ENCODE measurements at places on chromosomes 1 and 21. TPM values are rescaled to one million over a fixed set of nuclear protein-coding genes. Genes with fewer than 3 reads are reported as not detected.

DNA sequence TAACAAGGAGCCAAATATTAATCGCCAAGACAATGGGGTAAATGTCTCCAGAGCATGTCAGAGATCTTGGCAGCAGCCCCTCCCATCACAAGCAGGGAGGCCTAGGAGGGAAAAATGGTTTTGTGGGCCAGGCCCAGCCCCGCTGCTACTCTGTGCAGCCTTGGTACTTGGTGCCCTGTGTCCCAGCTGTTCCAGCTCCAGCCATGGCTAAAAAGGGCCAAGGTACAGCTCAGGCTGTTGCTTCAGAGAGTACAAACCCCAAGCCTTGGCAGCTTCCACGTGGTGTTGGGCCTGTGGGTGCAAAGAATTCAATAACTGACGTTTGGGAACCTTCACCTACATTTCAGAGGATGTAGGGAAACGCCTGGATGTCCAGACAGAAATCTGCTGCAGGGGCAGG is 10.4 kb downstream of the UBE2G2 start:
- no peak overlapping the region for H3K4me3 ChIP-seq
- DNase-seq: no peak
- no peaks in the 10 kb centered on the region for H3K27me3 ChIP-seq
- peak overlapping the region; percentile 5 for H3K27ac ChIP-seq
- peaks cover 25% of the 10 kb centered on the region for H3K4me1 ChIP-seq

DNA sequence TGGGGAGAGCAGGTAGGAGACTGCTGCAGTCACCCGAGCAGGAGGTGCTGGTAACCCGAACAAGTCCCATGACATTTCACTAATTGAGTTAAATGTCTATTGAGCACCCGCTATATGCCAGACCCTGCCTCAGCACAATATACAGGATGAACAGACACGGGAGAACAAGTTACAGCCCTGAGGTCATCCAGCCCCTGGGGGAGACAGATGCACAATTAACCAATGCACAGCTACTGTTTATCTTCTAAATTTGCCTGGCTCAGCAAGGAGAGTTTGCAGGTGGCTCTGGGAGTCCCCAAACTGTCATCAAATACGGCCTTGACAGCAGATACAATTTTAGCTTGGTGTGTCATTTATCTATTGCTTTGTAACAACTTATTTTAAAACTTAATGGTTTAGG is 18.1 kb downstream of the CITED4 start:
- DNase-seq: no peak
- H3K4me1 ChIP-seq: peaks cover 41% of the 10 kb centered on the region
- no peaks in the 10 kb centered on the region for H3K27me3 ChIP-seq
- no peak overlapping the region for H3K4me3 ChIP-seq
- no peak overlapping the region for H3K27ac ChIP-seq

DNA sequence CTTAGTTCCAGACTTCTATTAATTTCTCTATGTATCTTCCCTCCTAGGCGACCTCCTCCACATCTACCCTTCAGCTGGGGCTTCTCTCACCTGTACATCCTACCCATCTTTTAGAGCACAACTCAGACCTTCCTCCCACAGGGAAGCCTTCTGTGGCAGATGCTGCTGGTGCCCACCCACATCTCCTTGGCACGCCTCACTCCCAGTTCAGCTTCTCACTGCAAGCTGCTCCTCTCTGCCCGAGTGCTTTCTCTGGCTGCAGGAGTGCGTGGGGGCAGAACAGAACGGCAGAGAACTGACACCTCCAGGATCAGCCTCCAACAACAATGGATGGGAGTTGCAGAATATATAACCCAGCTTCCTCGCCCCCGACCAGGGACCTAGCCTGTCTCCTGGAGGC is 36.5 kb downstream of the ZBTB18 start:
- H3K4me3 ChIP-seq: no peak overlapping the region
- DNase-seq: no peak
- H3K27me3 ChIP-seq: peaks cover 22% of the 10 kb centered on the region
- H3K27ac ChIP-seq: no peak overlapping the region

DNA sequence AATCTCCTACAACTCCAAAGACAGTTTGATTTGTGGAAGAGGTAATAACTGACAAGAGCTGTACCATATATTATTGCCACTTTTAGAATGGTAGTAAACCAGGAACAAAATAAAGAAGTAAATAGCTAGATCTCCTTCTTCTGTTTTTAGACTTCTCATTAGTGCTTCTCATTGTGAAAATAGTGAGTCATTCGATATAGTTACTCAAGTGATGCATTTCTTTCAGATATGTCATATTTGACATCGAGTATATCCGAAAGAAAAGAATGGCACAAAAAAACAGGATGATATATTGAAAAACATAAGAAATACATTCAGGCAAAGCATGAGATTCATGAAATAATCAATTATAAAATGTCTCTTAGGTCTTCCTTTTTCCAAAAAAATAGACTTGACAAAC is 1346.1 kb downstream of the BRINP3 start:
- no peak overlapping the region for H3K27ac ChIP-seq
- no peaks in the 10 kb centered on the region for H3K36me3 ChIP-seq
- no peaks in the 10 kb centered on the region for H3K27me3 ChIP-seq
- no peak for DNase-seq

DNA sequence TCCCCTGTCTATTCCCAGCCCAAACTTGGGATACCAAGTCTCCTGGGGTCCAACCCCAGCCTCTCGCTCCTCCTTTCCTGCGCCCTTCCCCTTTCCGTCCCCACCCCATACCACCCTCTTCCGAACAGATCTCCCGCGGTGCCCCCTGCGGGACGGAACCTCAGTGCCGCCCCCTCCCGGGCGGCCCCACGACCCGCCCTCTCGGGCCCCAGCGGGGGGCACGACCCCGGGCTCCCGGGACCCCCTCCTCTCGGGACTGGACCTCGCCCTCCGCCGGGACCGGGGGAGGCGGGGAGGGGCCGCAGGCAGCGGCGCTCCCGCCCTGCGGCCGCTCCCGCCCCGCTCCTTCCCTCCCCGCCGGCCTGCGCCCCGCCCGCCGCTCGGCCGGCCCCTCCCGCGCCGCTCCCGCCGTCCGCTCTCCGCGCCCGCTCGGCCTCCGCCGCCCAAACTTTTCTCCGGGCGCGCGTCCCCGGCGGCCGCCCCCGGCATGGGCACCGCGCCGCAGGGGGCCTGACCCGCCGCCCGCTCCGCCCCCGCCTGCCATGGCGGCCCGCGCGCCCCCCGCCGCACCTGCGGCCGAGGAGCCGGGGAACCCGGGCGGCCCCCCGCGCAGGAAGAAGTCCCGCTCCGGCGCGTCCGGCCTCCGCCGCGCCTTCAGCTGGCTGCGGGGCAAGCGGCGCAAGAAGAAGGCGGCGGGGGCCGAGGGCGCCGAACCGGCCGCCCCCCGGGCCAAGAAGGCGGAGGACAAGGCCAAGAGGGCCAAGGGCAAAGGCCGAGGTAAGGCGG is 39.0 kb upstream of the SYNC start:
- no peak for DNase-seq
- H3K27ac ChIP-seq: no peak overlapping the region
- no peak overlapping the region for H3K4me3 ChIP-seq
- no peaks in the 10 kb centered on the region for H3K36me3 ChIP-seq

DNA sequence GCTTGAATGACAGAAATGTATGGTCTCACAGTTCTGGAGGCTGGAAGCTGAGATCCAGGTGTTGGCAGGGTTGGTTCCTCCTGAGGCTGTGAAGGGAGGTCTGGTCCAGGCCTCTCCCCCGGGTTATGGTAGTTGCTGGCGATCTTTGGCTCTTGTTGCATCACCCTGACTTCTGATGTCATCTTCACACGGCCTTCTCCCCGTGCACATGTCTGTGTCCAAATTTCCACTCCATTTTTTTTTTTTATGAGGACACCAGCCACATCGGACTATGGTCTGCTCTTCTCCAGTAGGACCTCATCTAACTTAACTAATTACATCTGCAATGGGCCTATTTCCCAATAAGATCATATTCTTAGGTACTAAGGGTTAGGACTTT is 232.2 kb downstream of the KCNJ6 start:
- no peak for DNase-seq
- no peaks in the 10 kb centered on the region for H3K4me1 ChIP-seq
- H3K4me3 ChIP-seq: no peak overlapping the region
- no peaks in the 10 kb centered on the region for H3K36me3 ChIP-seq
- peaks cover 13% of the 10 kb centered on the region for H3K27me3 ChIP-seq

DNA sequence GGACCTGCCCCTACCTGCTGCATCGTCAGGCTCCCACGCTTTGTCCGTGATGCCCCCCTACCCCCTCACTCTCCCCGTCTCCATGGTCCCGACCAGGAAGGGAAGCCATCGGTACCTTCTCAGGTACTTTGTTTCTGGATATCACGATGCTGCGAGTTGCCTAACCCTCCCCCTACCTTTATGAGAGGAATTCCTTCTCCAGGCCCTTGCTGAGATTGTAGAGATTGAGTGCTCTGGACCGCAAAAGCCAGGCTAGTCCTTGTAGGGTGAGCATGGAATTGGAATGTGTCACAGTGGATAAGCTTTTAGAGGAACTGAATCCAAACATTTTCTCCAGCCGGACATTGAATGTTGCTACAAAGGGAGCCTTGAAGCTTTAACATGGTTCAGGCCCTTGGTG is 8.9 kb downstream of the SPATA46 start:
- no peak overlapping the region for H3K27ac ChIP-seq
- no peak overlapping the region for H3K4me3 ChIP-seq
- no peak for DNase-seq
- H3K36me3 ChIP-seq: no peaks in the 10 kb centered on the region
- H3K27me3 ChIP-seq: peaks cover 3% of the 10 kb centered on the region

DNA sequence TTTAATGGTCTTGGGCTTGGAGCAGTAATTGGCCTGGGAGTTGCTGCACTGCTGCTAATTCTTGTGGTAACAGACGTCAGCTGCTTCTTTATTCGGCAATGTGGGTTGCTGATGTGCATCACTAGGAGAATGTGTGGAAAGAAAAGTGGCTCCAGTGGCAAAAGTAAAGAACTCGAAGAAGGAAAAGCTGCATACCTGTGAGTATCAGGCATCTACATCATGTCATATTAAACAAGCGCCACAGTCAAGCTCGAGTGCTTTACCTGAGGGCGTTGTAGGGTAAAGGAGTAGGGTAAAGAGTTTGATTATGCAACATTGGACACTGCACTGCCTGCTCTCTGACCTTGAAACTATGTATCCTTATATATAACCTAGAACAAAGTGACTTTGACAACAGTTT is 510.6 kb downstream of the NCAM2 start:
- no peaks in the 10 kb centered on the region for H3K4me1 ChIP-seq
- H3K27me3 ChIP-seq: no peaks in the 10 kb centered on the region
- no peak for DNase-seq
- no peak overlapping the region for H3K4me3 ChIP-seq
- no peaks in the 10 kb centered on the region for H3K36me3 ChIP-seq

- H3K27ac ChIP-seq: no peak overlapping the region
- no peaks in the 10 kb centered on the region for H3K4me1 ChIP-seq
- no peak overlapping the region for H3K4me3 ChIP-seq
- H3K36me3 ChIP-seq: no peaks in the 10 kb centered on the region
These were observed 149.9 kb downstream of the ZNF326 start for GRCh38 chr1:90144820-90145219.

DNA sequence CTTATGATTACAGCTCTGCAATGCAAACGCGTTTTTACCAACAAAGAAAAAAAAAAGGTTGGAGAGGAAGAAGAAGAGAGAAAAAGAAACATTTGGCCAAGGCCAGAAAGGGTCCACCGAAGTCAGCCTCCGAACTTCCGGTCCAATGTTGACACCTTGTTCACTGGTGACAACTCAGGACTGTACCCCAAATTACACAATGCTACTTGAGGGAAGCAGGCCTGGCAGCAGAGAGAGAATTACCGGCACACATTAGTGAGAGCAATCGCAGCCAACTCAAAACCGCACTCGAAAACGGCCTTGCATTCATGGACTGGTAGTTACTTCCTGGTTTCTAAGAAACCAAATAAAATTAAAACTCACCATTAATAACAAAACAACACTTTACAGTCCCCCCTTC is 652.5 kb downstream of the KIF26B start:
- peaks cover 14% of the 10 kb centered on the region for H3K4me1 ChIP-seq
- H3K27ac ChIP-seq: peak overlapping the region; percentile 67
- no peak overlapping the region for H3K4me3 ChIP-seq

- no peaks in the 10 kb centered on the region for H3K4me1 ChIP-seq
- no peak overlapping the region for H3K4me3 ChIP-seq
- H3K27ac ChIP-seq: no peak overlapping the region
- H3K36me3 ChIP-seq: no peaks in the 10 kb centered on the region
- no peaks in the 10 kb centered on the region for H3K27me3 ChIP-seq
These were observed 61.7 kb upstream of the PUM1 start for GRCh38 chr1:31127266-31127665.

DNA sequence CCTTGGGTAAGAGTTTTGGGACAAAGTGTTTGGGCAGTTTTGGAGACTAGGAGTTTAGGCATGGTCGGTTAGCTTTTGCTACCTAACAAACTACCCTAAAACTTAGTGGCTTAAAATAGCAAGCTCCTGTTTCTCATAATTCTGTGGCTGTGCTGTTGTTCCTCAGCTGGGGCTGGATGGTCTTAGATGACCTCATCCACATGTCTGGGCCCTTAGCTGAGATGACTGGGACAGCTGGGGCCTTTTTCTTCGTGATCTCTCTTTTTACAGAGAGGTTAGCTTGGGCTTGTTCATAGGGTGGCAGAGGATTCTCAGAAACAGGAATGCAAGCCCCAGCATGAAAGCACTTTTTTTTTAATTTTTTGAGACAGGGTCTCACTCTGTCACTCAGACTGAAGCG is 6.6 kb downstream of the ATP1A4 start:
- no peaks in the 10 kb centered on the region for H3K36me3 ChIP-seq
- no peak overlapping the region for H3K27ac ChIP-seq
- H3K4me3 ChIP-seq: no peak overlapping the region
- H3K4me1 ChIP-seq: peaks cover 5% of the 10 kb centered on the region

GRCh38 chr1:155127105-155127966 is at the start of gene EFNA1:
TSS of gene EFNA1 (plus strand) at chr1:155127876. CDS start at chr1:155127978, 102 bp downstream.
- no peak for DNase-seq
- H3K36me3 ChIP-seq: no peaks in the 10 kb centered on the region
- H3K4me3 ChIP-seq: peak within 1 kb of the TSS; percentile 64
- peaks cover 66% of the 10 kb centered on the region for H3K27me3 ChIP-seq

Gene DSCAM
- not detected for total RNA-seq

Gene RNU1-4
- total RNA-seq: 3,744 TPM

Gene RABIF
- total RNA-seq: 11.5 TPM

Gene IRF6
- total RNA-seq: 1.7 TPM

Gene POLR3GL
- 29.1 TPM for total RNA-seq

Gene CCDC190
- total RNA-seq: not detected

Measured in activated CD8-positive, alpha-beta memory T cell treated with anti-CD3 and anti-CD28 coated beads, Interleukin-2, amount 10 ng/mL, durations not matched to agents 7 days and 5 days (primary cell).